ENCODE measurements at places on chromosomes 2 and 18.

GRCh38 chr18:8616028-8616401, 6.8 kb downstream of the RAB12 start:
- no peak for DNase-seq

- no peak for DNase-seq
Measured at GRCh38 chr18:46771141-46771540, 14.3 kb upstream of the ST8SIA5 start.

GRCh38 chr2:157067562-157067961, 189.9 kb upstream of the GALNT5 start:
- DNase-seq: no peak

DNA sequence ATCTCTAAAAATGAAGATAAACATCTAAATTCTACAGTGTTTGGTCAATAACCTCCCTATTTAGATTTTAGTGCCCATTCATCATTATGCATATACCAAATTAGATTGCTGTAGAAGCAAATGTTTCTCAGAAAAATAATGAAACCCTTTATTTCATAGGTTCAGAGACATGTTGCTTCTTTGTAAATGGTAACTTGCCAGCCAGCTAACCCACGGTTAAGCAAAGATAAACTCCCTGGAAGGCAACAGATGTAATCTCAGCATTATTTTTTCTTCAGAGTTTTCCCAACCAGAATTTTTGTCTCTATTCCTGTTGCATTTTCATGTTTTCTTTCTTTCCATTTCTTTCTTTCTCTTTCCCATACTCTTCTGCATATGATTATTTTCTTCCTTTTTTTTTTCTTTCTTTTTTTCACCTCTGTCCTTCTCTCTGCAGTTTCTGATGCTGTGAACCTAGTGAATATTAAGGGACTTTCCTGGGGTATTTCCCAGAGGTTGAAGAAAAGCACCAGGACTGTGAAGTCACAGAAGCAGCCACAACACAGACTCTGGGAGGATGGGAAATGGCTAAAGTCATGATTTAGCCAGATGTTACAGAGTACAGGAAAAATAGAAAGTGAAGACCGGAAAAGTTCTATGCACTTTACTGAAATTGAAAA, 50.0 kb upstream of the DSG1 start:
- DNase-seq: no peak
